Upper lobe of left lung (tissue), 6 donors: ENCODE measurements at places on chromosomes 12 and 14. TPM values are rescaled to one million over a fixed set of nuclear protein-coding genes. Genes with fewer than 3 reads are reported as not detected.

Gene C1QL4
- total RNA-seq = not detected

Gene CLEC9A
- 0.31 TPM for total RNA-seq

Gene RIC8B
- 10.3 TPM for total RNA-seq

DNA sequence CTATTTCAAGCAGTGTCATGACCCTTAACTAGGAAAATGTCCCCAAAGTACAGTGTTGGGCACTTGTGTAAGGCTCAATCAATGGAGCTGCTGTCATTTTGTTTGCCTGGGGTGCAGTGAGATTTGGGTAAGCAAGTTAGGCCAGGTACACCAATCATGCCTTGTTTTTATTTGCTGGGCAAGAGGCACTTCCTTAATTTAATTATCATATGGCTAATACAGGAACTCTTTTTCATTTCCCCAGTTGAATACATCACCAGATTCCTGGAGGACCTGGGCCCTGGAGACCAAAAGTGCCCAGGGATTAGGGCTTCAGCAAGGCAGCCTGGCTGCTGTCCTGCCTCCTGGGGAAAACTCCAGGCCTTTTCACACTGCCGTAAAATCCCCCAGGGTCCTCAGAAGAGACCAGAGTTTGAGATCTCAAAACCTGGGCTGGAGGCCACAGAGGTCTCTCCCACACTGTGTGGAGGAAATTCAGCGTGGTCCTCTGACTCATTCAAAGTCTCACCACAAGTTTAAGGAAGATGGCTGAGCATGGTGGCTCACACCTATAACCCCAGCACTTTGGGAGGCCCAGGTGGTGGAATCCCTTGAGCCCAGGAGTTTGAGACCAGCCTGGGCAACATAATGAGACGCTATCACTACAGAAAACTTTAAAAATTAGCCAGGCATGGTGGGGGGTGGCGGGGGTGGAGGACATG is 28.4 kb upstream of the FOXN3 start:
- no peaks in the 10 kb centered on the region for H3K36me3 ChIP-seq
- H3K4me1 ChIP-seq = peaks cover 22% of the 10 kb centered on the region
- H3K4me3 ChIP-seq = no peak overlapping the region
- H3K27me3 ChIP-seq = no peaks in the 10 kb centered on the region

- H3K4me3 ChIP-seq = no peak overlapping the region
- H3K36me3 ChIP-seq = no peaks in the 10 kb centered on the region
- no peak for DNase-seq
- no peaks in the 10 kb centered on the region for H3K27me3 ChIP-seq
These were observed 73.5 kb downstream of the RIN3 start for GRCh38 chr14:92586963-92587699.

- H3K4me1 ChIP-seq = peaks cover 53% of the 10 kb centered on the region
- H3K27ac ChIP-seq = peak within 1 kb of the TSS; percentile 98
- peak within 1 kb of the TSS; percentile 82 for H3K4me3 ChIP-seq
These were observed at the start of gene NCOR2 for GRCh38 chr12:124566997-124567672. Gene NCOR2, minus strand, starts transcription at chr12:124567612. Its CDS starts 72,361 bp downstream, at chr12:124495251.

DNA sequence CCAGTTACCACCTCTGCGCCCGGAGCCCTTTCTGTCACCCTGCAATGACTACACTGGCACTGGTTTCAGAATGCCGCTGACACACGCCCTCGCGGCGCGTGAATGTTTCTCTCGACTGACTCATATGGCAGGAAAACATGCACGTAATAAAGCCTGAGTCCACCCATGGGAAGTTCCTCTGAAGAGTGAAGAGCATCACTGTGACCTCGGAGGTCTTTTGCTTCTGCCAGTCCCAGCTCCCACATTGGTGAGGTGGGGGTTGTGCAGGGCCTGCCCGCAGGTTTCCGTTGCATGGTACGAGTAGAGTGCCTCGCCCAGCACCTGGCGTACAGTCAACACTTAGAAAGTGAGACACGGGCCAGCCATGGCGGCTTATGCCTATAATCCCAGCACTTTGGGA is 11.1 kb upstream of the SLC6A12 start:
- DNase-seq = no peak
- no peak overlapping the region for H3K27ac ChIP-seq
- no peaks in the 10 kb centered on the region for H3K4me1 ChIP-seq
- no peak overlapping the region for H3K4me3 ChIP-seq
- no peaks in the 10 kb centered on the region for H3K36me3 ChIP-seq

GRCh38 chr14:33444136-33444535 is 505.5 kb downstream of the NPAS3 start:
- no peaks in the 10 kb centered on the region for H3K4me1 ChIP-seq
- no peaks in the 10 kb centered on the region for H3K36me3 ChIP-seq
- H3K27me3 ChIP-seq = no peaks in the 10 kb centered on the region
- no peak overlapping the region for H3K27ac ChIP-seq
- H3K4me3 ChIP-seq = no peak overlapping the region
